ENCODE measurements at places on chromosomes 16 and 17.

DNA sequence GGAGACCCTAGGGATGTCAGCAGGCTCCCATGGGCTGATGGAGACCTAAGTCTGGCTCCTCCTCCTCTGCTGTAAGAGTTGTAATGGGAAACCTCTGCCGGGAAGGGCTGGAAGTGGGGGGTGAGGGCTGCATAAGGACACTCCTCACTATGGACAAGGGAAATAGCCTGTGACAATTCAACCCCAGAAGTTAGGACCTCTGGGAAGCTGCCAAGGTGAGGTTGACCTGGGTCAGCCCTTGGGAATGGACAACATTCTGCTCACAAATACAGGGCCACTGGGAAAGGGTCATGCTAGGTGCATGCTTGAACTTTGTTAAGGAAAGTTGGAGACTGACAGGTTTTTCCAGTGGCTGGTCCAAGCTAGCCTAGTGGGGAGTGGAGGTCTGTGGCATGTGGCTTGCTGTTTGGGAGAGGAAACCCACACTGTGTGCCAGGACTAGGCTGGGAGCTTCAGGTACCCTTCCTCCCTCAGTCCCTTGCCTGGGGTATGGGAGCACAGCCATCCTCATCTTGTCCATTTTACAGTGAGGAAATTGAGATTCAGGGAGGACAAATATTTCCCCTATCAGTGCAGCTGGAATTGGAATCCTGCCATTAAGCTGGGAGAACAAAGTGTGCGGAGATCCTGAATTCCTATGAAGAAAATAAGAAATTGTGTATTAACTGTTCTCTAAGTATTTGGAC, 190.4 kb downstream of the SALL1 start:
- no peak for DNase-seq

DNA sequence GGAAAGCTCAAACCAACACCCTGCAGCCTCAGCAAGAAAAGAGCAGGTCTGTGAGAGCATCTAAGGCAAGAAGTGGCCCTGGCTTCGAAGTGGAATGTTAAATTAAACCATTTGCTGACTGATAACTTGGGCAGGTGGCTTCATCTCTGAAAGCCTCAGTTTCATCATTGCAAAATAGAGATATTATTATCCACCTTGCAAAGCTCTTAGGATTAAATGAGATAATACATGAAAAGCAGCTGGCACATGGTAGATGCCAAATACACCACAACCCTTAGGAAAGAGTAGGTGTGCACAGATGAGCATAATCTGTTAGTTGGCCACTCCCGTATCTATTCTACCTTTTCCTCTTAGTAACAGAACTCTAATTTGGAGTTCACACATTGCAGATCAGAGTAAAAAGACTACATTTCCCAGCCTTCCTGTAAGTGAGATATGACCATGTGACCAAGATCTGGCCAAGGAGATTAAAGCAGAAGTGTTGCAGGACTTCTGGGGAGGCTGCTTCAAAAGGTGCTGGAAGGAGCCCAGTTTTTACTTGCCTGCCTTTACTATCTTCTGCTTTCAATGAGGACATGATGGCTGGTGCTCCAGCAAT, 288.7 kb downstream of the SOX9 start:
- DNase-seq = no peak

- peak; percentile 74 for DNase-seq
Measured at GRCh38 chr17:21119247-21119918, 7.4 kb upstream of the DHRS7B start.

DNA sequence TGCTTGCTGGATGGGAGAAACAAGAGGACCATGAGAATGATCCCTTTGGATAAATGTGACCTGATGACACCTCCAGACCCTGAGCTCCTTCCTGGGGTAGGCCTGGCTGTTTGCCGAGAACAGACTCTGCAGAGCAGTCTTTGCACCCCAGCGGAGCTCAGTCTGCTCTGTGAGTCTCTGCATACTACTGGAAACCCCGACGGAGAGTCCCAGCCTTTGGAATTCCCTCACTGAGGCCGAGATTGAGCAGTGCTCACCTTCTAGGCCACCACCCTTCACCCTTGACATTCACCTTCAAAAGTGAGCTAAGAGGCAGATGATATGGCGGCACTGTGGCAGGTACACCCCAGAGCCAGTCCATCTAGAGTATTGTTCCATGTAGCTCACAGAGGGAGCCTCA, 172.2 kb upstream of the CDH13 start:
- no peak for DNase-seq

DNA sequence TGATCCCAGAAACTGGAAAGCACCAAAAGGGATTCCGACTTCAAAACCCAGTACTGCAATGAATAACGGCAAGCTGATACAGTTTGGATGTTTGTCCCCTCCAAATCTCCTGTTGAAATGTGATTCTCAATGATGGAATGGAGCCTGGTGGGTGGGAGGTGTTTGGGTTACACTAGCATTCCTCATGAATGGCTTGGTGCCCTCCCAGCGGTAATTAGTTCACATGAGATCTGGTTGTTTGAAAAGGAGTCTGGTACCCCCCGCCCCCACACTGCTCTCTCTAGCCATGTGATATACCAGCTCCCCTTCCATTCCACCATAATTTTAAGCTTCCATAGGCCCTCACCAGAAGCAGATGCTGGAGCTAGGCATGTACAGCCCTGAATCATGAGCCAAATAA, 40.1 kb downstream of the RANBP10 start:
- no peak for DNase-seq
